Activated CD4-positive, alpha-beta memory T cell treated with anti-CD3 and anti-CD28 coated beads, Interleukin-2, amount 10 ng/mL, durations not matched to agents 7 days and 5 days (primary cell): ENCODE measurements at places on chromosomes 7 and 10. TPM values are rescaled to one million over a fixed set of nuclear protein-coding genes. Genes with fewer than 3 reads are reported as not detected.

The ZNF212 gene
- total RNA-seq, result 13.5 TPM

The GRID2IP gene
- total RNA-seq, result 0.15 TPM

The ASIC3 gene
- 6.2 TPM for total RNA-seq

The TFEC gene
- total RNA-seq, result 0.05 TPM

The STEAP2 gene
- total RNA-seq, result not detected

The CTAGE15 gene
- total RNA-seq, result not detected

The CALHM3 gene
- total RNA-seq, result 0.53 TPM

The ADAMTS14 gene
- total RNA-seq, result not detected

The TMEM176A gene
- total RNA-seq, result not detected
